Brain (organoid and tissue), 16 donors: ENCODE measurements at places on chromosomes 13 and 19. TPM values are rescaled to one million over a fixed set of nuclear protein-coding genes. Genes with fewer than 3 reads are reported as not detected.

Gene SHISA7
- polyA plus RNA-seq: 6.0 TPM

Gene PRKACA
- polyA plus RNA-seq: 235 TPM

DNA sequence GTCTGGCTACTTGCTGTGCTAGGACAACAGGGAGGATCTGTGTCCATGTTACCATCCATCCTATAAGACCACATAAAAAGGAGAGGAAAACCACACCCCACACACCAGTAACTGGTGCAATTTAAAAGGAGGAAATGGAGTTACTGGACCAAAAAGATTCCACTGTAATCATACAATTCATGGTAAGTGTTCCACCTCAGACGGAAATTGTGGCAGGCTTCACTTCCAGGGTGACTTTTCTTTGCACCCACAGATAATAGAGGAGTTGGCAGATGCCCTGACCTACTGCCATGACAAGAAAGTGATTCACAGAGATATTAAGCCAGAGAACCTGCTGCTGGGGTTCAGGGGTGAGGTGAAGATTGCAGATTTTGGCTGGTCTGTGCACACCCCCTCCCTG lies 2.4 kb downstream of the AURKC start:
- no peak for DNase-seq

- no peak for DNase-seq
These were observed 28.0 kb downstream of the FRY start for GRCh38 chr13:32059511-32059984.

- DNase-seq: no peak
These were observed 3.3 kb downstream of the FCGRT start for GRCh38 chr19:49515767-49516166.

DNA sequence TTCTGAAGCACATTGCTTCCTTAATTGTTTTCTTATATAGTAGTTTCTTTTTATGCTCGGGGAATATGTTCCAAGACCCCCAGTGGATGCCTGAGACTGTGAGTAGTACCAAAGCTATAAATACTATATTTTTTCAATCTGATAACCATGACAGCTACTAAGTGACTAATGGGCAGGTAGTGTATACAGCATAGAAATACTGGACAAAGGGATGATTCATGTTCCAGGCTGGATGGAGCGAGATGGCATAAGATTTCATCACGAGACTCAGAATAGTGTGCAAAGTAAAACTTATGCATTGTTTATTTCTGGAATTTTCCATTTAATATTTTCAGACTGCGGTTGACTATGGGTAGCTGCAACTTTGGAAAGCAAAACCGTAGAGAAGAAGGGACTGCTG lies 47.9 kb upstream of the OLFM4 start:
- DNase-seq: no peak

- DNase-seq: no peak
These were observed 796 bp upstream of the LSM14A start for GRCh38 chr19:34171539-34171876.

GRCh38 chr19:47471733-47472457 lies at the start of gene SLC8A2:
Gene SLC8A2, minus strand, starts transcription at chr19:47471893. Its CDS starts 5,490 bp downstream, at chr19:47466403.
- peak; percentile 90 for DNase-seq

GRCh38 chr13:75271846-75272245 lies 210.1 kb downstream of the TBC1D4 start:
- no peak for DNase-seq

DNA sequence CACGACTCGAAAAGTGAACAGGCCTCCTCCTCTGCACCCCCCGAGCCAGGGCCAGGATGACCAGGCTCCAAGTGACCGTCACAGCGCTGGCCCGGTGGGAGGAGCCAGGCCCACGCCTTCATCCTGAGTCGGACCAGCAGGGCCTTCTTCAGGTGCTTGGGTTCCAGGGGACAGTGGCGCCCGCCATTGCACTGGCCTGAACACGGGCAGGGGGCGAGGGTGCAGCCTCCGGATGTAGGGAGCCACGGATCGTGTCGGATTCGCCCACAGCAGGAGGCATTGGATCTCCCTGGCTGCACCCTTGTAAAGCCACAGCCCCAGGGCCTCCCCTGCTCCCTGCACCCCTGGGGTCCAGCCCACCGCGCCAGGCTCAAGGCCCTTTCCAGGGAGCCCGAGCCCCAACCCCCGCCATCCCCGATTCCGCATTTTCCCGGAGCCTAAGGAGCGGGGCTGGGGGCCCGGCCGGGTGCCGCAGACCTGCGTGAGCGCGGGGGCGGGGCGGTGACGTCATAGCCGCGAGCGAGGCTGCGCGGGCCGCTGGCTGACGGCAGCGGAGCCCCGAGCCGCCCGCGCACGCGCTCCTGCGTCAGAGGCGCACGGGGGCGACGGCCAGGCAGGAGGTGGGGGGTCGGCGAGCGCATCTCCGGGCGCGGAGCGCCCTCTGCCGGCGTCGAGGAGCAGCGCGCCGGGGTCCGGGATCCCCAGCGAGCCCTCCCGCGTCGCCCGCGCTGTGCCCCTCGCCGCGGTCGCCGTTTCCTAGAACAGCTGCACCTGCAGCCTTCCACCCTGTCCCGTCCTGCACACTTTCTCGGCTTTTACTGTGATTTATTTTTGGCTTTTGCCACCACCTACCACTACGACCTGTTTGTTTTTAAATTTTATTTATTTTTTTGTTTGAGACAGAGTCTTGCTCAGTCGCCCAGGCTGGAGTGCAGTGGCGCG lies 1.5 kb upstream of the ATP5F1D start:
- DNase-seq: peak; percentile 97

DNA sequence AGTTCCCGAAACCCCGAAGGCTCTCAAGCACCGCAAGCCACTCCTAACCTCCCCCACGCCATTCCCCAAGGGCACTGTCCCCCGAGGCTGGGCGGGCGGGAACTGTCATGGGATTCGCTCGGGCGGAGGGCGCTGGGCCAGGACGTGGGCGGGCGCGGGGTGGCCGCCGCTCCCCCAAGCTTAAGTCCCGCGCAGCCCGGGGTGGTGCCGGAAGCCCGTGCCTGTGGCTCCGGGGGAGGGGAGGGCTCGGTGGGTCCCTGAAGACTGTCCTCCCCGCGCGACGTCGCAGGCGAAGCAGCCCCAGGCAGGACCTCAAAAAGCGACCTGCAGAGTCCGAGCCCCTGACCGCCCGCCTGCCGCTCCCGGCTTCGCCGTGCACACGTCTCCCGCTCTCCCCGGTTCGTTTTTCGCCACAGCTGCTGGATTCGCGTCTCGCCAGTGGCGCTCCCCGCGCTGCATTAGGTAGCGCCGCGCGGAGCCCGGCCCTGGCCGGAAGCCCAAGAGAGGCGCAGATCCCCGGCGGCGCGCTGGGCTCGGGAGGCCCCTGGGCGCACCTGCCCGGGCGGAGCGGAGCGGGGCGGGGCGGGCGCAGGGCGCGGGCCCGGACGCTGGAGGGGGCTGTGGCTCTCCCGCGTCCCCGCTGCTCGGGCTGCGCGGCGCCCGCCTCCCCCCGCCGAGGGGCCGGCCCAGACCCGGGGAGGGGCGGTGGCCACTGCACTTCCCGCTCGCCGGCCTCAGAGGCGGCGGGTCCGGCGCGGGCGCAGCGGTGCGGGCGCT lies at the start of gene FARP1:
Gene FARP1, plus strand, starts transcription at position 715 of the 777 bp plus-strand sequence. CDS start 70,149 bp downstream, outside the sequence.
- DNase-seq: peak; percentile 80

Gene ERICH4
- not detected for polyA plus RNA-seq

GRCh38 chr13:66553391-66553790 lies 676.7 kb downstream of the PCDH9 start:
- no peak for DNase-seq

GRCh38 chr19:2353159-2353886 lies 6.7 kb upstream of the TMPRSS9 start:
- no peak for DNase-seq

- DNase-seq: no peak
These were observed 165.1 kb upstream of the PRR20A start for GRCh38 chr13:56975647-56976046.

DNA sequence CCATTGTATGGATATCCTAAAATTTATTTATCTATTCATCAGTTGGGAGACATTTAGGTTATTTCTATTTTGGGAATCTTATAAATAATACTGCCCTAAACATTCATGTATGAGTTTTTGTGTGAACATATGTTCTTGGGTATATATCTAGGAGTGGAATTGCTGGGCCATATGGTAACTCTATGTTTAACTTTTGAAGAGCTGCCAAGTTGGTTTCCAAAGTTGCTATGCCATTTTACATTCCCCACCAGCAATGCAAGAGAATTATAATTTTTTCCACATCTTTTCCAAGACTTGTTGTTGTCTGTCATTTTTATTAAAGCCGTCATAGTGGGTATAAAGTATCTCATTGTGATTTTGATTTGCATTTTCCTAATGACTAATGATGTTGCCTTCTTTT lies 48.2 kb upstream of the CALM3 start:
- peak; percentile 96 for DNase-seq

DNA sequence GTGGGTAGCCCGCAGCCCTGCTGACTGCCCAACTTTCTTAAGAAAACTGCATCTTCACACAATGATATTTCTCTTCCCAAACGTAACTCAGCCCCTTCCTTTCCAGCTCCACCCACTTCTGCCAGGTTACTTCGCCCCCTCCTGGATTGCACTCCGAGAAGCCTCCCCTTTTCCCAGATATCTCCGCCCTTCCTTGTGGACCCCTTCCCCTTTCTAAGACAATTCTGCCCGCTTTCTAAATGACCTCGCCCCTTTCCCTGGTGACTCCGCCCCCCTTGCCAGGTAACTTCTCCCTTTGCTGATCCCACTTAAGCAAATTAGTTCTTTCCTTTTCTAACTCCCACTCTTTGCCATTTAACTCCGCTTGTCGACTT lies 2.6 kb downstream of the VSIG10L start:
- no peak for DNase-seq

Gene KLF2
- polyA plus RNA-seq: 8.5 TPM

Gene FCGBP
- polyA plus RNA-seq: 12.3 TPM

Gene CEACAM16
- polyA plus RNA-seq: not detected

Gene NRTN
- 20.5 TPM for polyA plus RNA-seq

Gene PSG4
- not detected for polyA plus RNA-seq

- no peak for DNase-seq
These were observed 17.6 kb upstream of the VN1R4 start for GRCh38 chr19:53285087-53285486.

- DNase-seq: no peak
These were observed 95.4 kb downstream of the CYSLTR2 start for GRCh38 chr13:48749144-48749543.

GRCh38 chr13:81670048-81670447 lies 1329.1 kb upstream of the SPRY2 start:
- no peak for DNase-seq

Gene ZNF317
- polyA plus RNA-seq: 42.7 TPM

Gene ZFP82
- 3.8 TPM for polyA plus RNA-seq

- DNase-seq: peak; percentile 60
These were observed 39.4 kb upstream of the MEDAG start for GRCh38 chr13:30866677-30867076.

DNA sequence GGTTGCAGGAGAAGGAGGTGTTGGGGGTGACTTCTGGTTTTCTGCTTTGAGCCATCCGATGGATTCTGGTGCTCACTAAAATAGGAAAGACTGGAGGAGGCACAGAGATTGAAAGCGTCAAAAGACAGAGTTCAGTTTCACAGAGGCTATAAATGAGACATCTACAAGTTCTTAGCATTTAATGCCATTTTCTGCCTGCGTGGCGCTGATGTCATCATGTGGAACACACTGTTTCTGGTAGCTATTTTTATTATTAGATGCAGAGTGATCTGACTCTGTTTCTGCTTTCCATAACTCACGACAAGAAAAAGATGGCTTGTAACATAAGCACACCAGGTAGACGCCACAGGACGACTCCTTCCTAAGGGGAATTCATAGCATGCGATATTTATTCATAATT lies 3.3 kb upstream of the SLC39A3 start:
- no peak for DNase-seq

Gene GCDH
- polyA plus RNA-seq: 54.4 TPM

DNA sequence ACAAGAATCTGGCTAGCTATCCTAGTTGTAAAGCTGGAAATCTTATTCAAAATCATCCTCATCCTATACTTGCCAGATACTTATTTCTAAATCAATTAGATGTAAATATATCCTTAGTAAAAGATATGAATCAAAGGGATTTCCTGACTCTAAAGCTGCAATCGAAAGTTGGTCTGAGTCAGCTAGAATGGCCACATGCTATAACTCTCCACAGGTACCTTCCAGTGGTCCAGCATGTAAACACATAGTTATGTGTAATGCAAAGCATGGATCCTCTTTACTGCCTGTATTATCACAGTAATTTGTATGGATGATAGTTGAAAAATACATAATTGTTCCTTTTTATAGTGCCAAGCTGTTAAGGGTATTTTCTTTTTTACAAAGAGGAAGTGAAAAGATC lies 27.4 kb downstream of the SLITRK6 start:
- no peak for DNase-seq

DNA sequence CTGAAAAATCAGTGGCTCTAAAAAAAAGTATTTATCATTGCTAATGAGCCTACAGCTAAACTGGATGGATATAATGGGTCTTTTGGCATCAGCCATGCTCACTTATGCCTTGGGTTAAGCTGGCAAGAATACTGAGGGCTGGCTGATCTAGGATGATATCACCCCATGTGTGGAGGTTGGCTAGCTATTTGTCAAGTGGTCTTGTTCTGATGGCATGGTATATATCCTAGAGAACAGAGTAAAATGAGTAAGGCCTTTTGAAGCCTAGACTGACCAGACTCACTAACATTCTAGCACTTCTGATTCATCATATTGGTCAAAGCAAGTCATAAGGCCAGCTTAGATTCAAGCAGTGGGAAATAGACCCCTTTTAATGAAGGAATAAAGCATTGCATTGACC lies 383.0 kb downstream of the SLITRK1 start:
- DNase-seq: no peak

DNA sequence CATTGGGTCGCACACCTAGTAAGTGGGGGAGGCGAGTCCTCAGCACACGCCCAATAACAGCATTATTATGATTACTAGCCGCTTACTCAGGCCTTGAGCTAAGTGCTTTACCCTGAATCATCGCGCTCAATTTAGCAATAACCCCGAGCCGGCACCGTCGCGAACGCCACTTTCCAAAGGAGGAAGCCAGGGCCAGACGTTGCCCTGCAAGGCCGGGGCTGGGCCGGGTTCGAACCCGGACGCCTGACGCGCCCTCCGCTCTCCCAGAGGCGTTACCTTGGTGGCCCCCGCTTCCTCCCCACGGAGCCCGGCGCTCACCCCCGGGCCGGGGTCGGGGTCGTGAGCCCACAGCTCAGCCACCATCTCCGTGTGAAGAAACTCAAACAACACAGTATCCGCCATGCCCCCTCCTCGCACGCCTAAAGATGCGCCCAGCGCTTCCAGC lies at the start of gene TRAPPC6A:
Gene TRAPPC6A, minus strand, starts transcription at position 421 of the 445 bp plus-strand sequence. Its CDS starts 19 bp downstream, at position 402.
- DNase-seq: no peak
